MCF 10A (cell line): ENCODE measurements at places on chromosomes 12 and 14.

GRCh38 chr14:96380735-96381134 lies 11.2 kb upstream of the AK7 start:
- H3K4me1 ChIP-seq: peaks cover 8% of the 10 kb centered on the region
- no peak overlapping the region for H3K27ac ChIP-seq
- H3K27me3 ChIP-seq: no peaks in the 10 kb centered on the region

GRCh38 chr12:70983692-70984091 lies 63.2 kb upstream of the PTPRR start:
- H3K4me3 ChIP-seq: no peak overlapping the region
- DNase-seq: no peak
- peak overlapping the region; percentile 16 for H3K27ac ChIP-seq

GRCh38 chr12:60014436-60014835 lies 418.6 kb downstream of the SLC16A7 start:
- no peaks in the 10 kb centered on the region for H3K4me1 ChIP-seq
- no peaks in the 10 kb centered on the region for H3K36me3 ChIP-seq
- no peak for DNase-seq
- no peaks in the 10 kb centered on the region for H3K27me3 ChIP-seq

- no peak overlapping the region for H3K4me3 ChIP-seq
- no peaks in the 10 kb centered on the region for H3K27me3 ChIP-seq
- H3K4me1 ChIP-seq: peaks cover 35% of the 10 kb centered on the region
- DNase-seq: no peak
- H3K27ac ChIP-seq: no peak overlapping the region
These were observed 7.3 kb downstream of the IFFO1 start for GRCh38 chr12:6548556-6548955.

DNA sequence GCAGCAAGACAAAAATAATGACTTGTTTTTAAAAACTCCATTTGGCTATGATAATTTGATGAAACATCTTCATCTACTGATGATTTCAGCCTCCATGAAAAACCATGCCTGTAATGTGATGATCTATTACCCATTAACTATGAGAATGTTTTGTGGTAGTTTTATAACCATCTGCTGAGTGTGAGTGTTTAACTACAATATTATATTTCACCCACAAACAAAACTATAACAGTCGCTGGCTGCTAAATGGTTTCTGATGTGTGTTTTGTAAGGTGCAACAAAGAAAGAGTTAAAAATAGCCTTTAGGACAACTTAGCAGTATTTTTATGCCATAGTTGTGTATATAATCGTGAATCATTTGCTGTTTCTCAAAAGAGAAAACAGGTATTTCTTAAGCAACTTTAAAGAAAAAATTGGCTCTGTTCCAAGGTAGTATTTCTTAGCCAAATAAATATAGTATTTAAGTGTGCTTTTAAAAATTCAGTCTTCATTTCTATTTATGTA lies 4.9 kb downstream of the PTHLH start:
- DNase-seq: peak; percentile 47
- no peak overlapping the region for H3K4me3 ChIP-seq
- no peaks in the 10 kb centered on the region for H3K27me3 ChIP-seq
- H3K4me1 ChIP-seq: peaks cover 35% of the 10 kb centered on the region

DNA sequence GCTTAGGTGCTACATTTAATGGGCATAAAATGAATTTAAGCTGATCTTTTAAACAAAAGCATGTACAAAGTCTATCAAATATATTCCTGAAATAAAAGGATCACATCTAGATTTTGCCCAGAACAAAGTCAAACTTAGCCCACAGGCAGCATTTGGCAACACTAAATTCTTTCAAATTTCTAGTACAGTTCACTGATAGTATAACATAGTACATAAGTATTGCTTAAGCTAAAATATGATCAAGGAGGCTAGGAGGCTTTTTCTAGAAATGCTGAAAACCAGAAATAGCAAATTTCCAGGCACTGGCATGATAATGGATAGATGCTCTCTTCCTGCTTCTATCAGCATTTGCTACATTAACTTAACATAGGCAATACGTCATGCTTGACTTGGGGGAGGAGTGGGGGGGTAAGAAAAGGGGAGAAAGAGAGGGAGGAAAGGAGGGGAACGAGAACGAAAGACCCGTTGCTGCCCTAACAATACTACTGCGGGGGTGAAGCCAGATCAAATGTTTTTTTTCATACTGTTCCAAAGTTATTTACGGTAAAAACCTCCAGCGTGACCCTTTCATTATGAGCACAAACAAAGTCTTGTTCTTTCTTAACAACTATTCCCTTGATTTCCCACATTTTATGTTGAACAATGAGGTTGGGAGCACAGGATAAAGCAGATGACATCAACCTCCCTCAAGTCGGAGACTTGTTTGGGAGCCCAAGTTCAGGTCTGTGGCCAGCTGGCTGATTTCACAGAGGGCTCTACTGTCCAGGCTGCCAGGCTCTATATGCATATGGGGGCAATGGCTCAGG lies 10.6 kb downstream of the TMED10 start:
- H3K27me3 ChIP-seq: no peaks in the 10 kb centered on the region
- DNase-seq: no peak
- H3K27ac ChIP-seq: peak overlapping the region; percentile 46
- peaks cover 37% of the 10 kb centered on the region for H3K36me3 ChIP-seq
- peaks cover 47% of the 10 kb centered on the region for H3K4me1 ChIP-seq

DNA sequence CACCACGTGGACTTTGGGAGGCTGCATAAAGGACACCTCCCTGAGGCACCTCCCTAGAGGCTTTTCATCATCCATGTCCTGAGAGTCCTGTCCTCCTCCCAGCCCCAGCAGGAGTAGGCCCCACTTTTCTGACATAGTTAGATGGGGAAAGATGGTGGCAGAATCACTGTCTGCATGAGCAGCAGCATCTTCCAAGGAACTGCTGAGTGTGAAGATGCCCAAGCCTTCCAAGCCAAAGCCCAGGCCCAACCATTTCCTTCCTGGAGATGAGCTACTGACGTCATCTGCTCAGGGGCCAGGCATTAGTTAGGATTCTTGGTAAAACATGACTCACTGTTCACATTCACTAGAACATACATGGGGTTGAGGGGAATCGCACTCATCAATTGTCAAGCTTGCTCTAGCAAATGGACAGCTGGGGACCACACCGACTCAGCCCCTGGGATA lies 37.3 kb downstream of the VDR start:
- peaks cover 41% of the 10 kb centered on the region for H3K36me3 ChIP-seq
- no peaks in the 10 kb centered on the region for H3K27me3 ChIP-seq
- H3K27ac ChIP-seq: peak overlapping the region; percentile 23
- peak; percentile 87 for DNase-seq
- peaks cover 21% of the 10 kb centered on the region for H3K4me1 ChIP-seq

DNA sequence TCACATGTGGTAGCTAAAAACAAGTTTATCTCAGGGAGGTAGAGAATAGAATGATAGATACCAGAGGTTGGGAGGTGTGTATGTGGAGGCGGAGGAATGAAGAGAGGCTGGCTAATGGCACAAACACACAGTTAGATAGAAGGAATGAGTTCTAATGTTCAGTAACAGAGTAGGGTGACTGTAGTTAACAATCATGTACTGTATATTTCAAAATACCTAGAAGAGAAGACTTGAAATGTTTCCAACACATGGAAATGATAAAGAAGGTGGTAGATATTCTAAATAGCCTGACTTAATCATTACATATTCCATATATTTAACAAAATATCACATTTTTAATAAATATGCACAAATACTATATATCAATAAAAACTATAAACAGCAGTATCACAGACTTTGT lies 8.9 kb upstream of the IFNG-AS1 start:
- H3K27me3 ChIP-seq: peaks cover under 1% of the 10 kb centered on the region
- no peak overlapping the region for H3K4me3 ChIP-seq
- H3K27ac ChIP-seq: no peak overlapping the region
- no peaks in the 10 kb centered on the region for H3K36me3 ChIP-seq

- no peak overlapping the region for H3K4me3 ChIP-seq
- peaks cover 28% of the 10 kb centered on the region for H3K27me3 ChIP-seq
- no peak overlapping the region for H3K27ac ChIP-seq
- no peak for DNase-seq
- no peaks in the 10 kb centered on the region for H3K4me1 ChIP-seq
These were observed 745 bp downstream of the TRHDE start for GRCh38 chr12:72272731-72273498.

- DNase-seq: no peak
- H3K27me3 ChIP-seq: no peaks in the 10 kb centered on the region
- no peaks in the 10 kb centered on the region for H3K4me1 ChIP-seq
- H3K36me3 ChIP-seq: no peaks in the 10 kb centered on the region
- H3K4me3 ChIP-seq: no peak overlapping the region
- H3K27ac ChIP-seq: no peak overlapping the region
These were observed 58.0 kb downstream of the FAR2 start for GRCh38 chr12:29207120-29207519.
